Head of caudate nucleus (tissue), 42 donors: ENCODE measurements at places on chromosomes 2 and 18.

- DNase-seq: no peak
Measured at GRCh38 chr2:15750433-15750814, 158.8 kb downstream of the DDX1 start.

GRCh38 chr2:20438334-20439192 lies 8.3 kb upstream of the RHOB start:
- no peak for DNase-seq

DNA sequence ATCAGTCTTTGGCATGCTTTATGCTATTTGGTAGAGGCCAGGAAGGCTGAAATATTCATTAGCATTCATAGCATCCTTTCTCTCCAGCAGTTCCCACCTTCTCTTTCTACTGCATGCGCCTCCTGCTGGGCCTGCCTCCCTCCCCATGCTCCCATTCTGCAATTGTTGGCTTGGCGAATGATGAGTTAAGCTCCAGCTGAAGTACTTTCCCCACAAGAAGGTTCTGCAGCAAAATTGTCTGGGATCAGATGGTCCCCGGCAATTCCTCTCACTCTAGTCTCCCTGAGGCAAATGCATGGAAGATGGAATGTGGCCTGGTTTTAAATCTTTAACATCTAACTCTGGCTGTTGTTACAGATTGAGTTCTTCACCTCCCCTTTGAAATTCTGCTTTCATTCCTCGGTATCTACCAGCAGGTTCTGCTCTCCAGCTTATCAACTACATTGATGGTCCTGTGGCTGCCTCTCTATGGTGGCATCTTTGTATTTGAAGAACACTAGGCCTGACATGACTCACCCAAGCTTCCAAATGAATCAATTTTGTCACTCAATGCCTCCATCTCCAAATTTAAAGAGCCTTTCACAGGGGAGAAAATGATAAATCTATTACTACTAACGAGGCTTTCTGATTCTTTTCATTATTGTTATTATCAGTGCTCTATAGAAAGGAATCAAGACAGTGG lies 55.9 kb downstream of the KCTD18 start:
- no peak for DNase-seq

DNA sequence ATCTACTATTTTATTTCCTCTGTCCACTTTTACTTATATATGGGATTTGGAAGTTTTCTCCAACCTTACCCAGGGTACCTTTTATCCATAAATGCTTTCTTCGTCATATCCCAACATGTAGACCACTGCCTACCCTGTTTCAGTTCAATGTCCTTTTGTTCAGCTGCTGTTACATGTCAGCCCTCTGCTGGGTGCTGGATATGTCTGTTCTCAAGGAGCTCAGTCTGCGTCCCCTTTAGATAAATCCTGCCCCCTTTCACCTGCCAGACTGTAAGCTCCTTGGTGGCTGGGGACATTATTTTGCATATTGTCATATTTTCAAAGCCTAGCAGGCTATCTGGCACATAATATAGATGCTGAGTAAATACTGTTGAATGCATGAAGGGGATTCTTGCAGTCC lies 53.2 kb downstream of the NEMP2 start:
- peak; percentile 45 for DNase-seq

DNA sequence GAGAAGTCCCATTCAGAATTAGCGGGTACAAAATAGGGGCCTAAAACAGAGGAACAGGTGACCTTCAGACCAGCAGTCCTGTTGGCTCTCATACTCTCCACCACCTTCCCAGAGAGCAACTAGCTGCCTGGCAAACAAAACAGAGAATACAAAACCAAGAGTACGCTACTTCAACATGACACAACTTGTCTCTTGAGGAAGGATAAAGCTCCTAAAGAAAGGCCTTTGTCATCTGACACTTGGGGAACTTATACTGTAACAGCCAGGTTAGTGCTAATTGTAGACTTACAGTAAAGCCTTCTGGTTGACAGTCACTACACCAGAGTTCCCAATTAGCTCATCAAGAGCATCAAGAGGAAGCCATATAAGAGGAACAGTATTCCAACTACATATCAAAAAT lies 282.1 kb upstream of the NT5C1B start:
- no peak for DNase-seq

DNA sequence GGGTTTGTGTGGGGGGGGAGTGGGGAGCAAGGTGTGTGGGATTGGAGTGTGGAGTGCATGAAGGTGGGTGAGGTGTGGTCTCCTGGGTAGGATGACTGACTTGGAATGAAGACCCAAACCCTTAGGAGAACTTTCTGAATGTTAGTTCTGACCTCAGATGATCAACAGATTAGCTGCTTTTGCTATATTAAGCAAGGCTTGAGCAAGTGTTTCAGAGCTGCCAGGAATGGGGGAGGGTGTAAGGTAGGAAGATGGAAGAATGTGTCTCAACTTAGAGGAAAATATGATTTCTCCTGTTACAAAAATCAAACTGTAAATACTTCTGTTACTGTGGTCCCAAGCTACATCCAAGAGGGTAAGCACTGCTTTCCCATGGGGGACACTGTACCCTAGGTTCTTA lies 273.6 kb downstream of the TGIF1 start:
- no peak for DNase-seq

DNA sequence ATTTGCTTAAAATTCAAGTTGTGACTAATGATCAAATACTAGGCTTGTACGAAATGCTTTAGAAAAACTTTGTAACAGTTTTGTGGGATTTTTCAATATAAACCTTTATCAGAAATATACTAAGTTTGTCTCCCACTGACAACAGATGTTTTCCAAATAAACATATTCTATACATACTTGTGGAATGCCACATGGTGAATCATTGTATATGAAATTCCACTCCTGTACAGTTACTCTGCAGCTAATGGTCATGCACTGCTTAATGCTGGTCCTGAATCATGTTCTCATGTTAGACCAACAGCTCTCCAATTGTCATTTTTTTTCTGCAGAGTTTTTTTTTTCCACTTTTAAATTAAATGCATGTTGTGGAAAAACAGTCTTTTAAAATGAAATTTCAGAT lies 90.1 kb downstream of the DPP4 start:
- no peak for DNase-seq

DNA sequence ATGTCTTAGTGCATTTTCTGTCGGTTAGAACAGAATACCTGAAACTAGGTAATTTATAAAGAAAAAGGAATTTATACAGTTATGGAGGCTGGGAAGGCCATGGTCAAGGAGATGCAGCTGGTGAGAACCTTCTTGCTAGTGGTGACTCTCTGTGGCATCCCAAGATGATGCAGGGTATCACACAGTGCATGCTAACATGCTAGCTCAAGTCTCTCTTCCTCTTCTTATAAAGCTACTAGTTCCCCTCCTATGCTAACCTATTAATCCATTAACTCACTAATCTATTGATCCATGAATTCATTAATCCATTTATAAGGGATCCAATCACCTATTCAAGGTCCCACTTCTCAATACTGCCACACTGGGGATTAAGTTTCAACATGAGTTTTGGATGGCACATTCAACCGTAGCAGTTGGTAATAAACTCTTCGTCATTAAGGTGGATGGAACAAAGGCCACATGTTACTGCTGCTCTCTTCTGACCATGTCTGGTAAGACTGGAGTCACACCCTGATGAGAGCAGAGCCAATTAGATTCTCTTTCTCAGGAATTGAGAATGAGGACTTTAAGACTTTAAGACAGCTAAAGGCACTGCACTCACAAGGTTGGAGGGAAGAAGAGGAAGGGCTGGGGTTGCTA lies 211.6 kb upstream of the SMAD7 start:
- no peak for DNase-seq

DNA sequence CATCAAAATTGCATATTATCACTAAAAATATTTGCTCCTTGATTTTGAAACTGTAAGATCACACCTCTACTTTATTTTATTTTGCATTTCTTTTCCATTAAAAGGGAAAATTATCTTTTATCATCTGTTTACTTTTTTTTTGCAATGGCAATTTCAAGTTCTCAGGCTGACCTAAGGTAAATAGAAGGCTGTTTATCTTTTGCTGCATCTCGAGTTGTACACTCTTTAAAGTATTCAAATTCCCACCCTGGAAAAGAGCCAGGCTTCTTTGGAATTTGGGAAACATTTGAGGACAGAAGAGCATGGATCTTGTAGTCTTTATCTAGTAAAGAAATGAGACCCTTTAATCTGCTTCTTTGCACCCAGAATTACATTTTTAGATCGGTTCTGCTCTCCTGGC lies 645.7 kb downstream of the SLC4A3 start:
- DNase-seq: no peak

- peak; percentile 3 for DNase-seq
Measured at GRCh38 chr2:240465765-240466578, 30.5 kb downstream of the GPC1 start.

- DNase-seq: peak; percentile 88
Measured at GRCh38 chr2:95060446-95061118, 35.1 kb downstream of the MAL start.

DNA sequence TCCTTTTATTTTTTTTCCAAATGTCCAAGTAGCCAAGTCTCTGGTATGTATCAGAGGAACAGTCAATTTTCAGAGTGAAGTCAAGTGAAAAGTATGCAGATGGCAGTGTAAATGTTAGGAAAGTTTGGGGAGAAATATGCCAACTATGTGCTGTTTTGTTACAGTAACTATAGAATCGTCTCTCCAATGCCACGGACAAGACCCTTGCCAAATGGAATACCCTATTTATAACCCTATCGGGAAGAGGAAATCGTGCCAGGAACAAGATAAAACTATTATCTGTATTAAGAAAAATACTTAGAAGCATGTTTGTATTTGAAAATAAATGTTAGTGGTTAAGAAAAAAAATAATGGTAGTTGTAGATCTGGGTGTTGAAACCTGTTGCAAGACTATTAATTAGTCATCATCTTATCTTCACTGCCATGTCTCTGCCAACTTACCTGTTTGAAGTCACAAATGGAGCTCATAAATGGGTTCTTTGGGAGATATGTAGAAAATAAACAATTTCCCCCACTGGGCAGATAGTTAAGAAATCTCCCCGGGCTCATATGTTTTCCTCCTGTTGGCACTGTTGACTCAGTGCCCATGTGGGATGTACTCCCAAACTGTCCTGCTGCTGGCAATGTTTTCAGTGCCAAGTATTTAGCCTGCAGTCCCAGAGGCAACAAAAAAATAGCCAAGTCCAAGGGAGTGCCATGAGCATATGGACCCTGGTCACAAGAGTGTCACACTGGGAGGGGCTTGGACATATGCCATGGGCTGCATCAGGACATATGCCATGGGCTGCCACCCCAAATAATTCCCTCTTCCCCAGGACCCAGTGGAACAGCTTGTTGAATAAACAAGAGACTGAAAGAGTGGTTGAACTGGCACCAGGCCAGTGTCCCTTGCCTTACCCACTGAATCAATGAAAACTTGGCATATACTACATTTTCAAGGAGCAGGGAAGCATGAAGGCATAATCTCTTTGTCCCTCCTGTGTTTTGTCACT lies 366.9 kb downstream of the OSR1 start:
- DNase-seq: peak; percentile 36

GRCh38 chr2:48250943-48251342 lies 279.0 kb upstream of the STON1 start:
- no peak for DNase-seq

DNA sequence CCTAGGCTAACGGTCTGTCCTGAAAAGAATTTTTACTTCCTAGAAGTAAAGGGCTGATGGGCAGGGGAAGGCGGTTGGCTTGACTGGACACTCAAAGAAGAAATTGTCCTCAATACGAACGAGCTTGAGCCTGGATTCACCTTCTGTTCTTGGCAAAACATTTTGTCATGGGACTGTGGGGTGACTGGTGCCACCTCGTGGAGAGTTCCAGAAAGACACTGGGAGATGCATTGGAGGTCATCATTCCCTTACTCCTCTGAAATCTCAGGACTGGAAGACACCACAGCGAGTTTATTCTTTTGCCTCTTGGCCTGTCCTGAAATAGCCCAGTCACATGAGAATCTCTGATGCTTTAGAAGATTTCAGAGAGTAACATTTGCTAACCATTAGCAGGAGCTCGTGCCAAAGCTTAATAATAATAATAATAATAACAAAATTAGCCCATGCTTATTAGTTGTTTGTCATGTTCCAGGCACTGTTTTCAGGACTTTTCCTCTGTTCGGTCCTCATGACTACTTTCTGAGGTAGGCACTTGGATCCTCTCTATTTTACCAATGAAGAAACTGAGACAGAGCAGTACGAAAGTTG lies 44.5 kb downstream of the TMEM182 start:
- DNase-seq: peak; percentile 51

DNA sequence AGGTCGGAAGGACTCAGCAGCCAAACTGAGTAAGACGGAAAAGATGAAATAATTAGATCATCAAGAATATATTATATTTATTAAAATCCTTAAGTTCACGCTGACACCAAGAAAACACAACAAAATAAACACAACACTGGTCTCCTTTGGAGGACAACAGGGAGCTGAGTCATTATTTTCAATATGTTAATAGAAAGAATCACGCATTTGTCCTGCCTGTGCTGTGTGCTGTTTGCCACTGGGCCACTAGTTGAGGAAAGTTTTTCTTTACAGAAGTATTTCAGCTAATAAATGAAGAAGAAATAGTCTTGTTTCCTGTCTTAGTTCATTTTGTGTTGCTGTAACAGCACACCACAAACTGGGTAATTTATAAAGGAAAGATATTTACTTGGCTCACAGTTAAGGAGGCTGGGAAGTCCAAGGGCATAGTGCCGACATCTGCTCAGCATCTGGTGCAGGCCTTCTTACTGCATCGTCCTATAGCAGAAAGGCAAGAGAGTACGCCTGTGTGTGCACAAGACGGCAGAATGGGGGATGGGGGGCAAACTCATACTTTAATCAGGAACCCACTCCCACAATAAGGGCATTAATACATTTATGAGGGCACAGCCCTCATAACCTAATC lies 88.0 kb downstream of the TCF7L1 start:
- DNase-seq: no peak

GRCh38 chr2:53945538-53945937 lies 25.3 kb downstream of the PSME4 start:
- DNase-seq: no peak

GRCh38 chr2:36376319-36376765 lies 20.8 kb downstream of the CRIM1 start:
- DNase-seq: peak; percentile 39

GRCh38 chr2:220240641-220241040 lies 613.2 kb downstream of the SLC4A3 start:
- no peak for DNase-seq

- DNase-seq: no peak
Measured at GRCh38 chr18:2147476-2148230, 423.7 kb downstream of the METTL4 start.

- no peak for DNase-seq
Measured at GRCh38 chr2:214679736-214680135, 129.7 kb downstream of the BARD1 start.

GRCh38 chr18:26480897-26481795 lies 67.2 kb downstream of the KCTD1 start:
- no peak for DNase-seq

GRCh38 chr2:52253416-52253980 lies 1221.6 kb upstream of the NRXN1 start:
- DNase-seq: no peak

GRCh38 chr2:280650-281110 lies 7.2 kb downstream of the ALKAL2 start:
- DNase-seq: no peak

GRCh38 chr18:62536005-62536404 lies 13.2 kb downstream of the ZCCHC2 start:
- DNase-seq: no peak

- DNase-seq: peak; percentile 35
Measured at GRCh38 chr2:233059797-233060500, at the start of gene INPP5D. INPP5D (plus strand) TSS chr2:233060342; CDS start chr2:233060479, 137 bp downstream.
